T-cell (primary cell): ENCODE measurements at places on chromosomes 12 and 14. TPM values are rescaled to one million over a fixed set of nuclear protein-coding genes. Genes with fewer than 3 reads are reported as not detected.

The ACSS3 gene
- not detected for total RNA-seq

GRCh38 chr12:118145113-118145797 is 9.3 kb downstream of the PEBP1 start:
- no peak for DNase-seq

DNA sequence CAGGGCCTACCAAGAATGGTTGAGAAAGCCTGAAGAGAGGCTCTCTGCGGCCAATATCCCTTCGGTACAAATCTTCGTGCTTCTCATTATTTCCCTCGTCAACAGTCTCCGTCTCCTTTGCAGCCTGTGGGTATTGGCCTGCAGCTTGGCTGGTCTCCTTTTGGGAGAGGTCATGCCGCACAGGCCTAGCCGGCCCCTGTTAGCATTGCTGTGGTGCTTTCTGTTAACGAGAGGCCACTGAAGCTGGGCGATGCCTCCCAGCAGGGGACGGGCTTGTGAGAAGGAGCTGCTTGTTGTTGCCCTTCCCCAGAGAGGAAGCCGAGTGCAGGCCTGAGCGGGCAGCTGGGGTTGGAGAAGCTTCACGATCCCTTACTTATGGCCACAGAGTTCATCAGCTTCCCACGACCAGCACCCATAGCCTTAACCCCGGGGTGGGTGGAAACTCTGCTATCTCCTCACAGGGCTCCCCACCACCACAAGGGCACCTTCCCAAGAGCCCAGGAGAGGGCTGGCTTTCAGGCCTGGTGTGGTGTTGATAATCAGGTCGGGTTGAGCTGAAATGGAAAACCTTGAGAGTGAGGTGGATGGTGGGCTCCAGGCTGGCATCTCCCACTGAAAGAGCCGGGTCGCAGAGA is 228.6 kb downstream of the ZFP36L1 start:
- no peak for DNase-seq

- DNase-seq: no peak
Observed at GRCh38 chr14:22991852-22992251, 9.5 kb upstream of the AJUBA start.

The AMHR2 gene
- total RNA-seq: not detected

DNA sequence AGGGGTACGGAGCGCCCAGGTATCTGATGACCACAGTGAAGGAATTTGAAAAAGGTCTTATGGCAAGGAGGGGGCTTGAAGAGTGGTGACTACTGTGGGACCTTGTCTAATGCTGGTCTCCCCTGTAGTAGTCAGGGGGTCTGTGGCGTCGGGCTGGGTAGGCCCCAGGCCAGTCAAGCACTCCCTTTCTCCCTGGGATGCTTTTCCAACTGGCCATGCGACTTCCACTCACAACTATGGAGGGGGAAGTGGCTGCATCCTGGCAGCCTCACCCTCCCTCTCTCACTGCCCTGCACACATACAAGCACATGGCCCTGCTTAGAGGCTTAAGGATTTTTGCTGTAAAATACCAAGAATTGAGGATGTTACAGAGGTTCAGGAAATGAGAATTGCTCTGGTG is 4.1 kb downstream of the TSPAN11 start:
- DNase-seq: no peak

- no peak for DNase-seq
Observed at GRCh38 chr14:72512925-72513324, 381.0 kb downstream of the DPF3 start.

DNA sequence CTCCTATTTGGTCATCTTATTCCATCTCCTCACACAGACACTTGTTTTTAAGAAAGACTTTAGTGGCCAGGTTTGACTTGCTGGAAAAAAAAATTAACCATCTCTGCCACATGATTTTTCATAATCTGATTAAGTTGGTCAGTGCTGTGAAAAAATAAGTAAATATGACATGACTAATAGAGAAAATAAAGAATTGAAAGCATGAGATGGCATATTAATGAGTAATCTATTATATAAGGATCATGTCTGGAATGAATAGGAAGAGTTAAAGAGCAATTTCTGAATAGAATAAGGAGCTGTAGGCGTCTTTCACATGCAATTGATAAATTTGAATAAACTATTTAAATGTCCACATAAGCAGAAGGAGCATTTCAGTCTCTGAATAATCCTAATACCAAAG is 12.2 kb upstream of the SLCO1B1 start:
- no peak for DNase-seq

The SDR9C7 gene
- not detected for total RNA-seq

GRCh38 chr12:124658806-124659402 is 91.5 kb upstream of the NCOR2 start:
- no peak for DNase-seq

GRCh38 chr12:54017027-54017788 is 8.4 kb downstream of the HOXC8 start:
- DNase-seq: no peak

DNA sequence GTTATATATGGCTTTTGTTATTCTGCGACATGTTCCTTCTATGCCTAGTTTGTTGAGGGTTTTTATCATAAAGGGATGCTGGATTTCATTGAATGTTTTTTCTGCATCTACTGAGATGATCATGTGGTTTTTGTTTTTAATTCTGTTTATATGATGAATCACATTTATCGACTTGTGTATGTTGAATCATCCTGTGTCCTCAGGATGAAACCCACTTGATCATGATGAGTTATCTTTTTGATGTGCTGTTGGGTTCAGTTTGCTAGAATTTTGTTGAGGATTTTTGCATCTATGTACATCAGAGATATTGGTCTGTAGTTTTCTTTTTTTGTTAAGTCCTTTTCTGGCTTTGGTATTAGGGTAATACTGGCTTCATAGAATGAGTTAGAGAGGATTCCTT is 291.2 kb downstream of the AKAP6 start:
- no peak for DNase-seq
